ENCODE measurements at places on chromosomes 3 and 15.
A peak's percentile ranks its signal among the peaks of the same experiment; 100 is the strongest.

DNA sequence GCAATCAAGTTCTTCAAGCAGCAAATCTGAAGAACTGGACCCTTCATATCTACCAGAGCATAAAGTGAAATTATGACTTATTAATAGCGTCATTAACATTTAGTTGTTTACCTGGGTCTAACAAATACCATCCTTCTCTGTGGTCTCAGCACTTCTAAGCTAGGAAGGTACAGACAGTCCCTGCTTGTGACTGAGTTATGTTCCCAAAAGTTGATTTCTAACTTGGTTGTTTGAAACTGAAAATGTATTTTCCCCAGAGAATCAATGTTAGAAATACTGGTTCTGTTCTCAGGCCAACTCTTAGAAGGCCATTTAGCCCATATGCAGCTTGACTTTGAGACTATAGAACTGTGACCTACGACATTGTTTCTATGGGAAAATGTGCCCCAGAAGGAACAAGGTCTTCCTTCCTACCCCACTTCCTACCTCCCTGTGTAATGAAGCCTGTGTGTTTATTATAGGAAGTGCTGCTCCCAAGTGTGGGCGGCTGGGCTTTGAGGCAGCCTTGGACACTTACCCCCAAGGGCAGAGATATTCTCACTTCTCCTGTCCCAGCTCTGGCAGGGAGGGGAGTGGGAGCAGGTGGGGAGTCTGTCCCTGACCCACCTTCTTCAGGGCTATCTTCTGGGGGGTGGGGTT, 12.2 kb upstream of the MAPK6 start:
- no peak for DNase-seq

DNA sequence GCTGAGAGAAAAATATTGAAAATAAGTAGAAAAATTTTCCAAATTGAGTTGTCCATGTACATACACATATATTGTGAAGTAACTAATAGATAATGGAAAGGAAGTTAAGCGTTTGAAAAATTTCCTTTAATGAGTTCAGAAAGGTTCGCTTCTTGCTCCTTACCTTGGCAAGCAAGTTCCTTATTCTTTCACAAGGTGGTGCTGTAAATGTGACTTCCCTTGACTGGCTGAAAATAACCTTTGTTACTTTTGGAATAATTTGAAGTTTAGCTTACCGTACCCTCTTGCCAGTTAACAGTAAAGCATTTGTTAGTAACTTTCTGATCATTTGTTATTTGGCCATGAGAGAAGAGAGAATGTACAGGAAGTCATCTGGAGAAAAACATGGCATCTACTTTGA, 41.6 kb downstream of the PYDC2 start:
- DNase-seq = no peak

GRCh38 chr3:14439501-14440167, 37.2 kb downstream of the SLC6A6 start:
- peak; percentile 61 for DNase-seq

DNA sequence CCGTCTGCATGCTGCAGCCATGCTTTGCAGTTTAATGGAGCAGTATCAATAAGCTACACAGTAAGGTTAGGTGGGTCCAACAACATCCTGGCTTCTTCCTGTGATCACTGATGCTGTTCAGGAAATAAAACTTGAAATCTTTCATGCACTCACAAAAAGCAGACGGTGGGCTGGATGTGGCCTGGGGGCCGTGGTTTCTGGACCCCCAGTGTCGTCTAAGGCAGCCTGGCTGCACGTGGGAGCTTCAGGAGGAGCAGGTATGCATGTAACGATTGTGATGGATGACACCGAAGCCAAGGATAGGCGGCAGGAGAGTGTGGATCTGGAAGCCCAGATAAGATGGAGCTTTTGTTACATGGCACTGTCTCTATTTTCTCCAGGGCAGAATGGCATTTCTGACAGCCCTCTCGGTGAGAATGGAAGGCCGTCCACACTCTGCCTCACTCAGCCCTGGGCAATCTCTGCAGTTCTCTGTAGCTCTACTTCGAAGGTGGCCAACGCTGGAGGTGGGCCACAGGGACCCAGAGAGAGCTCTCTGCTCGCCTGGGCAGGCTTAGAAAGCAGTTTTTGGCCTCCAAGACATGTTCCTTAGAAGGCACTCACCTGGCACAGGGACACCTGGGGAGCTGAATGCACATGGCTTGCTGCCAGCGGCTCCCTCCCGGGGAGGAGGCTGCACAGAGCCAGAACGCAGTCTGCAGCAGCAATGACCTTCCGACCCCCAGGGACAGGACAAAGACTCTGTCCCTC, 46.4 kb upstream of the IQSEC1 start:
- no peak for DNase-seq

- no peak for DNase-seq
Observed at GRCh38 chr15:70031261-70031660, 66.5 kb downstream of the TLE3 start.

GRCh38 chr15:79185199-79185598, 94.6 kb upstream of the RASGRF1 start:
- DNase-seq = no peak

DNA sequence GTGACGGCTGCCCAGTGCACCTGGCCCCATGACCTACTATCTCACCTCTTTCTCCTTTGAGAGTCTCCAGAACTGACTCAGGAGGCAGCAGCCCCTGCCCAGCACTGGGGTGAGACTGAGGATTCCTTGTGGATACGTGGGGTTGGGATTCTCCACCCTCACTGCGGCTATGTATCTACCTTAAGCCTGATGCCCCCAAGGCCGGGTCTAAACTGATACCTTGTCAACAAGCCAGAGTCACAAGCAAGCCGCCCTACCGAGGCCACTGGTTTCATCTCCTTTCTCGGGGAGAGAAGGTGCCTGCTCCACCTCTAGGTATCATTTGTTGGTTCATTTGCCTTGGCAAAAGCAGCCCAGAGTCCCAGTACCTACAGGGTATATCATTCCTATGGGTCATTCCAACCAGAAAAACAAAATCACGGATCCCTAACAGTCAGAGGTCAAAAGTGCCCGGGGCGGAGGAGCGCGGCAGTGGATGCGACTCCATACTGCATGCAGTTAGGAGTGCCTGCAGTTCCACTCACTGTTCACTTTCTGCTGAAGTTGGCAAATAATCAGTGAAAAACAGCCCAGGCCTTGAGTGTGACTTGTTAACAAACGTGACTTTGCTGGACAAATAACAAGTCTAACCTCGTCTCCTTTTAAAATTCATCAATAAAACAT, 47.5 kb downstream of the ABTB1 start:
- no peak for DNase-seq

- no peak for DNase-seq
Observed at GRCh38 chr3:14353502-14353901, 48.9 kb upstream of the SLC6A6 start.

DNA sequence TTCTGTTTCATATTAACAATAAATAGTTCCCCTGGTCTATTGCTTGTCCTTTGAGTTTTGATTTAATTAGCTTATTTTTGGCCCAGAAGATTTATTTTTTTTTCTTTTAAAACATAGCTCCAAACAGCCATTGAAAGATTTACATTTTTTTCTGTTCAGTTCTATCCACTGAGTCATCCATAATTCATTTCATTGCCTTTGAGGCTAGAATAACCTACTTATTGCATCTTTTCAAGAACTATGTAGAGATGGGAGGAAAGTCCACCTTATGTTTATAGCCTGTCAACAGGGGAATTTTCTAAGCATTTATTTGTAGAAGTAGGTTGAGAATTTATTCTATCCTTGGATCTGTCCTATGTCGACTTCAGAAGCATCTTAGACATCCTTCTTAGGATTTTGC, 53.4 kb upstream of the CHD2 start:
- DNase-seq = no peak

DNA sequence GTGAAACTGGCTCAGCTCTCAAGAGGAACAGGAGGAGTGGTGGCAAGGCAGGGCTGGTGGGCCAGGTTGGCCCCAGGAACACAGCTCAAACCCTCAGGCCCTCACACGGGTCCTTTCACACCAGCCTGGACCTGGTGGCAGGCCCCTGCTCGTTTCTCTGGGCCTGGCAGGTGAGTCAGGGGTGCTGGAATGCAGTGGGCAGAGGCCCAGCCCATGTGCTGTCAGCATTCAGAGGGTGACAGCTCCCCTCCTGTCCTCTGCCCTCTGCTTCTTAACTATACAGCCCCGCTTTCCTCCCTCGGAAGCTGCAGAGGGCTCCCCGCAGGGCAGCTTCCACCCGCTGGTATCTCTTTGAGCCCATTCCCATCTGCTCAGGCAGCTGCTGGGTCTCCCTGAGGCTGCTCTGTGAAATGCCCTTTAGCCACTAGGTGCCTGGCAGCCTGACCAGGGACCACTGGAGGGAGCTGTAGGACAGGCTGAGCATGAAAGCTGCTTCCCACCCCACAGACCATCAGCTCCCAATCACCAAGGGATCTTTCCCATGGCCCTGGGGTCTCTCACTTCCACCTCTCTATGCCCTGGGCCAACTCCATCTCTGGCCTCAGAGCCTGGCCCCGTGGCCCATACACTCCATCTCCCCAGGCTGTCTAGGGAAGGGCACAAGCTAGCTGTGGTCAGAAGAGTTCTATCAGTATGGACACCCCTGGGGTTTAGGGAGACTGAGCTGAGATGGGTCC, 24.8 kb downstream of the SHF start:
- DNase-seq = peak; percentile 69

- DNase-seq = no peak
Observed at GRCh38 chr3:95715128-95715527, 1099.3 kb upstream of the EPHA6 start.

GRCh38 chr3:58473275-58473674, 18.6 kb upstream of the KCTD6 start:
- no peak for DNase-seq

DNA sequence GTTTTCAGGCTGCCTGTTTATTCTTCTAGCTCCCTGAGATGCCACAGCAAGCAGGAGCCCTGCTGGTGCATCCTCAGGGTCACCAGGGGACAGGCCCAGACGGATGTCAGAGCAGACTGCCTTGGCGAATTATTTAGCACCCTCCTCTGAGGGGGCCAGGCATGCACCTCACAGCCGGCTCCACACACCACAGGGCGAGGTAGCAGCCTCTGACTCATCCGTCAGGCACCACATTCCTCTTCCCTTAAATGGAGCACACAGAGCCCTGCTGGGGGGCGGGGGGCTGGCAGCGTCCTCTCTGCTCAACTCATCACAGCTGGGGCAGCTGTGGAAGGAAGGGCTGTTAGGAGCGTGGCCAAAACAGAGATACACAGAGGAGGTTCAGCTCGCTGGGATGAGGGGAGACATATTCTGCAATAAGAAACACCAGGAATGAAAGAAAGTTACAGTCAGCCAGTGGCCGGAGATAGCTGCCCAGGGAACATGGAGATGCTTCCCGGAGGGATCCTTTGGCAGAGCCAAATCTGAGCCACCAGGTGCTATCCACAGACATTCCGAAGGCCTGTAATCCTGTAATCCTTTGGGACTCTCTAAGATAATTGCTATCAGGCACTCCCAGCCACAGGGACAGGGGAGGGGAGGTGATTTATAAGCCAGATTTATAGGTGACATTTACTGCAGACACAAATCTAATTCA, 13.9 kb upstream of the PRICKLE2 start:
- DNase-seq = no peak

DNA sequence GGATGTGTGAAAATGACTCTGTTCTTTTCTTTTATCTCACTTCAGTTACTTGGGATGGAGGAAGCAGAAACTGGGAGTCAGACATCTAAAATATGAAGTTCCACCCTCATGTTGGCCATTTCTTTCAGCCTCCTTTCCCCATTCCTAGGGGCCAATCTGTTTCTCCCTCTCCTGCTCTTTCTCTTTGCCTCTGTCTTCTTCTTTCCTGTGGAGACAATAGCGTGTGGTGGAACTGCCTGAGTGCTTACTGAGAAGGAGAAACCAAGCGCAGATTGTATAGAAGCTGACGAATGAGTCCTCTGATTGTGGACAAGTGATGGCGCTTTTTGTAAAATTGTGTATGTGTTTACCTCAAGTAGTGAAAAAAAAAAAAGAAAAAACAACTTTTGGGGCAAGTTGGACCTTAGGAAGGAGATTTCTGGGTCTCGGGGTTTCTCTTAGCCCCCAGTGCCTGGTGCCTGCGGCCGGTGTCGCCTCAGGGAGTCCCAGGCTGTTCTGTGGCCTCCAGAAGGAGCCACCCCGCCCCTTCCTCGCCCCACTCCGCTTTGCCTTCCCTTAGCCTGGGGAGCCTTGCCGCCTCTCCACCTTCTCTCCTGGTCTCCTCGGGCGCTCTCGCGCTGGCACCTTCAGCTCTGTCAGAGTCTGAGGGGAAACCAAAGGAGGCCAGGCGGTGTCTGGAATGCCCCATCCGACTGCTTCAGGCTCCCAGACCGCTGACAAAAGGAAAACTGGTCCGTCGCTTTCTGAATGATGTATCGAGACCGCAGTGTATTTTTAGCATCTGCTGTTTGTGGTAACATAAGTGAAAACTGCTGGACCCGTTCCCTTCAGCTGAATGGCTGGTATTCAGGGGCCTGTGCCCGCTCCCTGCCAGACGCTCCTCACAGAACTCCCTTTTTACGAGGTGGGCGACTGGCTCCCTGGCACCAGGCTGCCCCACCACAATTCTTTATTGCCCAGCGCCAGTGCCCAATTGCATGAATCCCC, 30.1 kb downstream of the SCG5 start:
- DNase-seq = no peak

- no peak for DNase-seq
Observed at GRCh38 chr3:184361532-184361931, at the start of the genes CLCN2 and POLR2H. Gene CLCN2 (minus strand): TSS chr3:184361605. CDS start chr3:184361479, 126 bp downstream. Gene POLR2H (plus strand): TSS chr3:184361710. CDS start chr3:184363493, 1,783 bp downstream.

- no peak for DNase-seq
Observed at GRCh38 chr3:82208002-82208710, 446.7 kb upstream of the GBE1 start.

- no peak for DNase-seq
Observed at GRCh38 chr15:77982127-77982490, 95.4 kb downstream of the TBC1D2B start.

DNA sequence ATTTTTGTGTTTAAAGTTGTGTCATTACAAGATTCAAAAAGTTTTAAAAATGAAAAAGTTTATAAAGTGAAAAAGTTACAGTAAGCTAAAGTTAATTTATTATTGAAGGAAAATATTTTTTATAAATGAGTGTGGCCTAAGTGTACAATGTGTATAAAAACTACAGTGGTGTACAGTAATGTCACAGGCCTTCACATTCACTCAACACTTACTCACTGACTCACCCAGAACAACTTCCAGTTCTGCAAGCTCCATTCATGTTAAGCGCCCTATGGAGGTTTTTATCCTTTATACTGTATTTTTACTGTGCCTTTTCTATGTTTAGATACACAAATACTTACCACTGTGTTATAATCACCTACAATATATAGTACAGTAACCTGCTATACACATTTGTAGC, 76.3 kb downstream of the DTWD1 start:
- no peak for DNase-seq

GRCh38 chr3:8307545-8308110, 194.0 kb upstream of the LMCD1 start:
- no peak for DNase-seq

DNA sequence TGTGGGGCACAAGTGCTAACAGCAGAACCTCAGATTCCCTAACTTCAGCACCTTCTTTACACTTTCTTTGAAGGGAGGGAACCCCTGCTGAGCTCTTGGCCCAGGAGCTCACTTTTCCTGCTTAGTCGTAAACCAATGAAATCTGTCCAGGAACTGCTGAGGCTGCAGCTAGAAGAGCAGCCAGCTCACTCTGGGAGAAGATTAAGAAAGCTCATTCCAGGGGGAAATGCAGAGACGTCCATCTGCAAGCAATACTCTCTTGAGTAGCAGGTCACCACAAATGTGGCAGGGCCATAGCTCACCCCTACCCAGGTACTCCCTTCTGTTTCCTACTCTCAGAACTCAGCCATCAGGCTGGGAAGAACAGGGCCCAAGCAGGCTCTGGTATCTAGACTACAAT, 103.3 kb downstream of the WDR76 start:
- no peak for DNase-seq

- DNase-seq = no peak
Observed at GRCh38 chr3:127867986-127868385, 45.7 kb upstream of the MGLL start.

GRCh38 chr3:123739106-123739505, 145.0 kb downstream of the MYLK start:
- no peak for DNase-seq

Measured in hindlimb muscle (tissue), 1 donor.